ENCODE measurements at places on chromosomes 11 and 22.

- DNase-seq: no peak
These were observed 8.4 kb downstream of the CYTH4 start for GRCh38 chr22:37290737-37291136.

- peak; percentile 66 for DNase-seq
These were observed 50.2 kb downstream of the C22orf31 start for GRCh38 chr22:29011240-29012100.

- no peak for DNase-seq
These were observed 52.5 kb upstream of the A4GALT start for GRCh38 chr22:42773167-42773566.

DNA sequence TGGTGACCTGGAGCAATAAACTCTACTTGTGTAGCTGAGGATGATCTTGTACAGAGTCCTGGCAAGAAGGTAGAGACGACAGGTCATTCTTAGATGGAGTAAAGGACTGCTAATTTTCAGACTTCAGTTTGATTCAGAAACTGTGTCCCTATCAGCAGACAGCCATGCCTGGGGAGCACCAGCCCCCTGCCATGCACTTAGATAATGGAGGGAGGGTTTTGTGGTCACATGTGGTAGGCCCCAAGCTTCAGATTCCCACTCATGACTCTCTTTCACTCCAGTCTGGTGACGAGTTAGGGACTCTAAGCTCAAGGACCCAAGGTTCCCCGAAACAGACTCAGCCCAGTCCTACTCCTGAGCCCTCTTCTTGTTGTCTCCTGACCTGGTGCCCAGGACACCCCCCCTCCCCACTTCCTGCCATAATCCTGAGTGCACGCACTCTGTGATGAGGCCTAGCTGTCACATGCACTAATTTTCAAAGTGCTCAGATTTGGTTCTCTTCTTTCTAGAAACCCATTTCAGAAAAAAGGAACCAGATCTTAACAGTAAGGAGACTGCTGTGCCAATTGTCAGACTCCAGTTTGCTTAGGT is 10.2 kb upstream of the AMPD3 start:
- DNase-seq: no peak

DNA sequence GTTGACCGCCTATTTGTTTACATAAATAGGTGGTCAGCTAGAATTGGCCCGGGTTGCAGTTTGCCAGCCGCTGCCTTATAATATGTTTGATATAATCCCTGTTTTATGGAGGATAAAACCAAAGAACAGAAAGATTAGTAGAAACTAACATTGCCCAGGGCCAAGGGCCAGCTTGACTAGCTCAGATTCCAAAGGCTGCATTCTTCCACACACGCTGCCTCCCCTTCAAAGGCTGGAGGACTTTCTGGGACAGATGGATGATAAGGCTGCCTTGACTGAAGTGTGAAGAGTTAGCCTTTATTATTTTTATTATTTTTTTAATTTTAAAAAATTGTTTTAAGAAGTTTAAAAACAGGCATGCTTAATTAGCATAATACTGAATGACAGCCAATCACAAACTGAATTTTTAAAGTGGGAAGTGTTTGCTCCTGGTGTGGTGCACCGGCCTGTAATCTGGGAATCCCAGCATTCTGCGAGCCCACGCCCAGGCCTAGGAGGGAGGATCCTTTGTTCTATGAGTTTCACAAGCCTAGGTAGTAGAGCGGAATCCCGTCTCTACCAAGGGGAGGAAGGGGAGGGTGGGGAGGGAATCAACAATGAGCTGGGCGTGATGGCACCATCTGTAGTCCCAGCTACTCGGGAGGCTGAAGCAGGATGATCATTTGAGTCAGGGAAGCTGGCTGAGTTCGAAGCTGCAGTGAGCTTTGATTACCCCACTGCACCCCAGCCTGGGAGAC is 114.9 kb downstream of the NAV2 start:
- DNase-seq: no peak

DNA sequence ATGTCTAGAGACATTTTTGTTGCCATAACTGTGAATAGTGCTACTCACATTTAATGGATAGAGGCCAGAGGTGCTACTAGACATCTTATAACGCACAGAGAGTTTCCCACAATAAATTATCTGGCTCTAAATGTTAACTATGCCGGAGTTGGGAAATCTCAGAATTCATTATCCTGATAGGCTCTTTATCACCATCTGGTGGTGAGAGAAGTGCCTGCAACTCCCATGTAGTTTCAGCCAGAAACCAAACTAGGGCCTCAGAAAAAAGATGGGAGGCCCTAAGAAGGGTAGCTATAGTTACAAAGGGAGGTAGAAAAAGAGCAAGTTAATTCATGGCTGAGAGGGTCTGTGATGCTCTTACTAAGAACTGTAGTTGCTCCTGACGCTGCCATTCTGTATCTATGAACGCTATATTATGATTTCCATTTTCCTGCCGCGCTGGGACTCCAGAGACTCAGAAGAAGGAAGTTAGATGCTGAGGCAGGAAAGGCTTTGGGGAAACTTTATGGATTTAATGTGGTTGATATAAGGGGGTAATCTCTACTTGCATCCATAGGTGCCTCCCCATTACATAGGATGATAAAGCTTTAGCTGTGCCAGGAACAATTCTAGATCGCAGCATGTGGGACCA is 22.9 kb upstream of the MRPL17 start:
- peak; percentile 36 for DNase-seq

- DNase-seq: no peak
These were observed 32.5 kb upstream of the FZD4 start for GRCh38 chr11:86987679-86988078.

DNA sequence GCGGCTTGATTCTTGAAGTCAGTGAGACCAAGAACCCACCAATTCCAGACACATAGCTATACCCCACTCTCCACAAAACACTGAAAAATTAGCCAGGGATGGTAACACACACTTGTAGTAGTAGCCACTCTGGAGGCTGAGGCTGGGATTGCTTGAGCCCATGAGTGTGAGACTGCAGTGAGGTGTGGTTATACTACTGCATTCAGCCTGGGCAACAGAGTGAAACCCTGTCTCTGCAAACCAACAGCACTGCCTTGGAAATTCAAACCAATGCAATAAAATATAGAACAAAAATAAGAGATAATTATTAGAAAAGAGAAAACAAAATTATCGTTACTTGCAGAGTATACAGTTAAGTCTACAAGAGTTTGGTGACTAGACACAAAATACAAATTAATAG is 20.2 kb upstream of the PRDM10 start:
- no peak for DNase-seq
